Prostate gland (tissue), 2 donors: ENCODE measurements at places on chromosomes 7 and 10. TPM values are rescaled to one million over a fixed set of nuclear protein-coding genes. Genes with fewer than 3 reads are reported as not detected.

- no peaks in the 10 kb centered on the region for H3K36me3 ChIP-seq
- no peak for DNase-seq
- no peak overlapping the region for H3K4me3 ChIP-seq
- no peak overlapping the region for H3K27ac ChIP-seq
- no peaks in the 10 kb centered on the region for H3K27me3 ChIP-seq
Observed at GRCh38 chr7:25171071-25171470, 46.0 kb upstream of the CYCS start.

GRCh38 chr10:60663850-60664249, 114.4 kb upstream of the CDK1 start:
- H3K36me3 ChIP-seq, result no peaks in the 10 kb centered on the region
- no peak overlapping the region for H3K4me3 ChIP-seq
- no peak for DNase-seq
- no peak overlapping the region for H3K27ac ChIP-seq

DNA sequence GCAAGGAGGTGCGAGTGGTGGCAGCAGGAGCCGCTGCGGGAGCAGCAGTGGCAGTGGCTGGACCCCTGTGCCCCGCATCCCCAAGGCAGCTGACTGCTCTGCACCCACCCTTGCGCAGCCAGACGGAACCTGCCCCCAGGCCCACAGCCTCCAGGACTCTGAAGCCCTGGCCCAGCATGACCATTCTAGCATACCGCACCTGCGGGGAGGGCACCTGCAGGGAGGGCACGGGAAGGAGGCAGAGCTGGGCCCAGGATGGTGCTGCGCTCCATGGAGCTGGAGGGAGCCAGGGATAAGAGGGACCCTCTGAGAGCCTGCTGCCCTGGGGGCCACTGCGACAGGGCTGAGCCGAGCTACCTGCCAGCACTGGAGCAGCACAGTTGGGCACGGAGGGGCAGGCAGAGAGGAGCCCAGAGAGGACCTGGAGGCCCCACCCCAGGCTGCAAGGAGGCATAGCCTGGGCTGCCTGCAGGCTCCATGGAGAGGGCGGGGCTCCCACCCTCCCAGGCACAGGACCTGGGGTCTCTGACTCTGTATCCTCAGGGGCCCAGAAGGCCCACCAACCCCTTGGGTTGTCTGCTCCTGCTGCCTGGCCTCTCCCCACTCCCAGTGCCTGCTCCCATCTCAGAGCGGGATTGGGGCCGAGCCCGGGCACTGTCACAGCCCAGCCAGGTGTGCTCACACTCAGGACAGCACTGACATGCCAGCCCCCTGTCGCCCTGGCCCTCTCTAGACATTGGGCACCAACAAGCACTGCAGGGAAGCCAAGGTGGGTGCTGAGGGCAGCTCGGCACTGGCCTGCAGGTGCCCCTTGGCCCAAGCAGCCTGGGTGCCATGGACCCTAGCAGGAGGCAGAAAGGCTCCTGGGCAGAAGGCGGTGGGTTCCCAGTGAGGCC, 87.6 kb downstream of the HTR7 start:
- no peak for DNase-seq
- H3K36me3 ChIP-seq, result no peaks in the 10 kb centered on the region
- no peaks in the 10 kb centered on the region for H3K4me1 ChIP-seq
- H3K27me3 ChIP-seq, result no peaks in the 10 kb centered on the region
- no peak overlapping the region for H3K27ac ChIP-seq
- no peak overlapping the region for H3K4me3 ChIP-seq

GRCh38 chr7:80640846-80641245, 2.4 kb downstream of the CD36 start:
- no peak overlapping the region for H3K27ac ChIP-seq
- H3K4me1 ChIP-seq, result no peaks in the 10 kb centered on the region
- H3K4me3 ChIP-seq, result no peak overlapping the region
- no peak for DNase-seq
- H3K27me3 ChIP-seq, result no peaks in the 10 kb centered on the region
- H3K36me3 ChIP-seq, result no peaks in the 10 kb centered on the region

DNA sequence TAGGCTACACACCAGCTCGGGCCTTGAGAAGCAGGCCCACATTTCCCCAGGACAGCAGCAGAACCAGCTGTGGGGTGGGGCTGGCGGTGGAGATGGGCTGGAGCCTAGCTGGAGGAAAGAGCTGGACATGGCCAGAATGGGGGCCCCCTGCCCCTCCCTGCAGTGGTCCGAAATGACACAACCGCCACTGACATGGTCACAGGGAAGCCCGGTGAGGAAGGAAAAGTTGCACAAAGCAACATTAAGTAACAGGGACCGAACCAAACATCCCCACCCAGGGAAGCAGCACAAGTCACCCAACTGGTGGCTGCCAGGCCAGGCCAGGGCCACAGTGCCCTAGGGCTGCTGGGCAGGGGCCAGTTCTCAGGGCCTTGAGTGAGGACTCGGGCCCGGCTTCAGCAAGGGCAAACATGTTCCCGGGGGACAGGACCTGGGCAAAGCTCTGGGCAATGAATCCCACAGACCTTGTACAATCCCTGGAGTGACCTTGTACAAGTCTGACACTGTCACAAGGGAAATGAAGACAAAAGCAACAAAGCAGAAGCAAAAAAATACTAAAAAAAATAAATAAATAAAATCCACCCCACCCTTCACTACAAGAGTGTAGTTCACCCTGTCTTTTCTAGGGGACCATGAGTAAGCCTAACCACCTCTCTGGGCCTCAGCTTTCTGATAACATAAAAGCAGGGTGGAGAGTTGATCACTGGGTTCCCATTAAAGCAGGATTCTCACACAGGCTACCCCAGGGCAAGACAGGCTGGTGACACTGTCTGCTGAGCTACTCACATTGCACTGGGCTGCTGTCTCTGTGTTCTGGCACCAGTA, 33.0 kb downstream of the PSAP start:
- no peaks in the 10 kb centered on the region for H3K27me3 ChIP-seq
- DNase-seq, result no peak
- H3K4me3 ChIP-seq, result no peak overlapping the region

DNA sequence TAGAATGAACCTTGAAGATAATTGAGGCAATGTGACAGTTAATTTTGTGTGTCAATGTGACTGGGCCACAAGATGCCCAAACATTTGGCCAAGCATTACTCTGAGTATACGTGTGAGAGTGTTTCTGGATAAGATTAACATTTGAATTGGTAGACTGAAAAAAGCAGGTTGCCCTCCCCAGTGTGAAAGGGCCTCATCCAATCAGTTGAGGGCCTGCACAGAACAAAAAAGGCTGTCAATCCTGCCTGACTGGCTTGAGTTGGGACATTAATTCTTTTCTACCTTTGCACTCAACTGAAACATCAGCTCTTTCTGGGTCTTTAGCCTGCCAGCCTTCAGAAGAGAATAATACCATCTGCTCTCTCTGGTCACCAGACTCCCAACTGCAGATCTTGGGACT, 56.6 kb upstream of the PDE1C start:
- no peak for DNase-seq
- H3K27ac ChIP-seq, result no peak overlapping the region
- H3K36me3 ChIP-seq, result no peaks in the 10 kb centered on the region
- H3K4me1 ChIP-seq, result no peaks in the 10 kb centered on the region

- no peaks in the 10 kb centered on the region for H3K27me3 ChIP-seq
- no peaks in the 10 kb centered on the region for H3K36me3 ChIP-seq
- DNase-seq, result no peak
- no peaks in the 10 kb centered on the region for H3K4me1 ChIP-seq
- no peak overlapping the region for H3K27ac ChIP-seq
Observed at GRCh38 chr10:70943841-70944466, 55.6 kb upstream of the PCBD1 start.

Gene STEAP2
- total RNA-seq, result 555 TPM

Gene TSPAN14
- total RNA-seq, result 103 TPM

Gene BTBD16
- not detected for total RNA-seq

Gene ACTL6B
- 2.4 TPM for total RNA-seq

Gene TAS2R60
- not detected for total RNA-seq
